ENCODE measurements at places on chromosomes 5 and 9.

- no peak for DNase-seq
Measured at GRCh38 chr9:137955224-137955570, 77.6 kb downstream of the CACNA1B start.

- DNase-seq, result no peak
Measured at GRCh38 chr5:172782169-172783039, 11.4 kb upstream of the DUSP1 start.

DNA sequence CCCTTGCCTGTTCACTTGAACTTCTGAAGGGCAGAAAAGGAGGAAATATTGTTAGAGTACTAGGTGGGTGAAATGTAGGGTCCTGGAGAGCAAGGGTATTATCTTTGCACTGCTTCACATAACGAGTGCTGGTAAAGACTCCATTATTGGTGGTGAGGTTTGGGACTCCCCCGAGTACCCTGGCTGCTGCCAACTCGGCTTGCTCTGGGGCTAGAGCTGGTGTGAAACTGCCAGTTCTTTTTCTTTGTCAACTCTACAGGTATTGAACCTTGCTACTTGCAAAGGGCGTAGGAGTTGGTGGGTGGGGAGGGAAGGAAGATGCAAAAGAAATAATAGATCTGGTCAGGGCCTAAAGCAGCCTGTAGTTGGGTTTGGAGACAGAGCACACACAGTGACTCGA is 16.0 kb downstream of the MAST4 start:
- no peak for DNase-seq

GRCh38 chr5:170287532-170287931 is 10.0 kb downstream of the LCP2 start:
- no peak for DNase-seq

- DNase-seq, result no peak
Measured at GRCh38 chr5:139124774-139125520, 73.2 kb downstream of the SIL1 start.

GRCh38 chr5:153988510-153988909 is 50.2 kb downstream of the FAM114A2 start:
- no peak for DNase-seq

DNA sequence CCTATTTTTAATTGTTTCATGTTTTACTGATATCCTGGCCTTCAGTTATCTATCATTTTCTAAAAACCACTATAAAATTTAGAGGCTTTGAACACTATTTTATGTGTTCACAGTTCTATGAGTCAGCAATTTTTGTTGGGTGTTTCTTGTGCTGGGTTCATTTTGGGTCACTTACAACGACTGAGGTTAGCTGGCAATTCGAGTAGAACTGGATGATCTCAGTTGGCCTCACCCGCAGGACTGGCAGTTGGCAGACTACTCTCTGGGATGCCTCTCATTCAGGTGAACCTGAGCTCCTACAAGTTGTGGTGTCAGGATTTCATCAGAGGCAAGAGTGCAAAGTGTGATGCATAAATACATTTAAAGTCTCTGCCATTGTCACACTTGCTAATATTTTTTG is 151.0 kb upstream of the PAPPA start:
- no peak for DNase-seq

GRCh38 chr9:69292078-69292477 is 32.9 kb upstream of the ENTREP1 start:
- no peak for DNase-seq

DNA sequence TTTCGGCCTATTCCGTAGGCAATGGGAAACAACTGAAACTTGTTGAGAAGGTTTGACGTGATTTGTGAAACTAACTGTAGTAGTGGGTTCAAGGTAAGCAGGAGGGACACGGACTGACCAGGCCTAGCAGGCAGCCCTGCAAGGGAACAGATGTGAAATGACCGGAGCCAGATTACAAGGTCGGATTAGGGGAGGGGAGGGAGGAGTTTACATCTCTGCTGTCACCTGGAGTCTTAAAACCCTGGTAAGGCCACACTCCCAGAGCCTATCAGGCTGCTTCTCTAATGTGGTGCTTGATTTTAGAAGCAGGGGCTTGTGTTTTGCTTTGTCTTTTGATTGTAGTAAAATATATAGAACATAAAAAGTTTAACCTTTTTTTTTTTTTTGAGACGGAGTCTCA is 3.5 kb upstream of the SPTAN1 start:
- DNase-seq, result no peak

DNA sequence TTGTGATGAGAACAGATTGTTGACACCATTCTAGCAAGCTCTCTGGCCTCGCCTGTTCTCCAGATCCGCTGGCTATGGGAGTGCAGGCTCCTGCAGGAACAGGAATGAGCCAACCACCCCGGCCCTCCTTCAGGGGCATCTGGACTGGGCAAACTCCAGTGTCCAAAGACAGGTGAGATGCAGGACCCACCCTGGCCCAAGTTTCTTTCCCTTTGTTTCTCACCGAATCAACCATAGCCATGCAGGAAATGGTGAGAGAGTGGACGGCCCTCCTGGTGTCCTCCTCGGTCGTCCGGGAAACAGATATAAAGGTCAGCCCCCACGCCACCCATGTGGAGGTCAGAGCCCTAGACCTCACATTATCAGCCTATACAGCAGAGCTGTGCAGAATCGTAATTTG is 108.6 kb upstream of the IRX2 start:
- no peak for DNase-seq

GRCh38 chr5:7779019-7780005 is 71.6 kb downstream of the CFAP90 start:
- peak; percentile 53 for DNase-seq

GRCh38 chr5:148856009-148856367 is 29.6 kb downstream of the ADRB2 start:
- no peak for DNase-seq

DNA sequence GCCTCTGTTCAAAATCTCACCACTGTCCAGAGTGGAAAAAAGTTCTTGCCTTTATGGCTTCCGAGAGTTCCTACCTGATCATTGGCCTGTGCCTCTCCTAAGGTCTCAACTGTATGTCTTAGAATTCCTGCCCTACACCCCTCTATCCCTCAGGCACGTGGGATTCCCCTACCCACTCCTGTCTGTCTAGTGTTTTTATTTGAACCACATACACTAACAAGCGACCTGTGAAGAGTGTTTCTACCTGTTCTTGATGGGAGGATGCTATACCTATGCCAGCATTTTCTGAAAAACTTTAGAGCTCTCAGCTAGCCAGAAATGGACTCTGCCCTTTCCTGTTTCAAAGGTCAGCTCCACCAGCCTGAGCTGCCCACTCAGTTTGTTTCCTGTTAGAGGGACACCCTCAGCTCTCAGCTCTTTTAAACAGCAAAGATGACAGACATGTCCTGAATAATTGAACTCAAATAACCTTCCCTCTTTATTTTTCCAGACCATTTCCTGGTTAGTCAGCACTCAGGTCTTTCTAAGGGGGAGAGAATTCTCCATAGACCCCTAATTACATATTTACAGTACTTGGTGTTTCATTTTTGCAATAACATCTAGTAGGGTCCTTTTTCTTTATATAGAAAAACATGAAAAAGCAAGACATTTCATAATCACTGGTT is 214.8 kb downstream of the AOPEP start:
- DNase-seq, result no peak

DNA sequence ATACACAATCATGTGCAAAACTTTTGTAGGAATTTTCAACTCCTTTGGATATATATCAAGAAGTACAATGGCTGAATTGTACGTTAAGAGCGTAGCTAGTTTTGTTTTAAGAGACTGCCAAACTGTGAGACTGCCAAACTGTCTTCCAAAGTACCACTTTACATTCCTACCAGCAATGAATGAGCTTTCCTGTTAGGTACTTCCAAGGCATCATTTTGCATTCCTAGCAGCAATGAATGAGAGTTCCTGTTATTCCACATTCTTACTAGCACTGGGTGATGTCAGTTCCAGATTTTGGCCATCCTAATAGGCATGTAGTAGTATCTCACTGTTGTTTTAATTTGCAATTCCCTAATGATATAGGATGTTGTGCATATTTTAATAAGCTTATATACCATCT is 219.3 kb downstream of the KCNN2 start:
- no peak for DNase-seq

DNA sequence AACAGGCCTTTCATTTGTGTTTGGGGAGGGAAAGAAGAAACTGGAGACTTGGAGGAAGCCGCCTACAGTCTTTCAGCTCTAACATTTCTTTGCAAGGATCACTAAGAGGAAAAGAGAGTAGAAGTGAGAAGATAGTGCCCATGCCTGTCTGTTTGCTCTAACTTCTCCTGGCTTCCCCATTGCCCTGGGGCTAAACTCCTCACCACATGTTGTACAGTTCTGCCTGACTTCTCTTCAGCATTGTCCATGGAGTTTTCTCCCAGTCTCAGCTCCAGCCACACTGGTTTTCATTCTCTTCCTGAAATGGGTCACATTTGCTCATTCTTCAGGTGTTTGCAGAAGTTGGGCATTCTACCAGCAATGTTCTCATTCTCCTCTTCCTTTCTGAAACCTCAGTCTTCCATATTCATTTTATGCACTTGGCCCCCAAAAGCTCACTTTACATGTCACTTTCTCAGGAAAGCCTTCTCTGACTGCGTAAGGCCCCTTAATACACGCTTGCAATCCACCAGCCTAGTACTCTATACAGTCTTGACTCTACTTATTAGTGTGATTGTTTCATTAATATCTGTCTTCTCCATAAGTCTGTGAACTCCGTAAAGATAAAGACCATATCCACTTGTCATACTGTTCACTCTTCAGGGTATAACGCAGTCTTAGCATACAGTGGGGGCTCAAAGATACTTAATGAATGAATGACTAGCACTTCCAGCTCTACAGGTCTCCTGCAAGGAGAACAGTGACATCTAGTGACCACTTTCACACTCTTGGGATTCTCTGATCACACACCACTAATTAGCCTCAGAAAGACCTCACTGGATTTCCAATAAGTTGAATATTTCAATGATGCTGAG is 40.2 kb upstream of the TRIM32 start:
- no peak for DNase-seq

DNA sequence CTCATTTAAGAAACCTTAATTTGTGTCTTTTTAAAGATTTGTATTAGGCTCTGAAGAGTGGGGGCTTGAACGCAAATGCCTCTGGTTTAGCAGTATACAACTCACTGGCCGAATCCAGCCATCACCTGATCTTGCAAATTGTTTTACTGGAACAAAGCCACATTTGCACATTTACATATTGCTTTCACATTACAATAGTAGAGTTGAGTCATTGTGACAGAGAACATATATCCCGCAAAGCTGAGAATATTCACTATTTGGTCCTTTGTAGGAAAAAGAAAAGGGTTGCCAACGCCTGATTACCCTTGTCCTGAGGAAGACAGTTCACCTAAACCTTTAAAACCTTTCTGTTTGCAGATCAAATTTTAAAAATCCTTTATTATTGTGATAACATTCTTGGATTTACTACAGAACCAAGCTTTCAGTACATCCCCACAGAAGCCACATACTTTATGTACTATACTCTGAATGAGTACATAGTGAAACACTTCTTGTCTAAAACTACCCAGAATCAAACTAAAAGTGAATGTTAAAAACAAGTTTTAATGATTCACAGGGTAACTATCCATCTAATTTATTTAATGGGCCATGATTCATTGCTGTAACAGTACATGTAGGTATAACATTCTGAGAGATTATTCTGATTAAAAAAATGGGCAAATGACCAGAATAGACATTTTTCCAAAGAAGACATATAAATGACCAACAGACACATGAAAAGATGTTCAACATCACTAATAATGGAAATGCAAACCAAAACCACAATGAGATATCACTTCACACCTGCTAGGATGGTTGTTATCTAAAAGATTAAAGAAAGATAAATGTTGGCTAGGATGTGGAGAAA is 161.0 kb downstream of the SLC25A46 start:
- DNase-seq, result no peak

DNA sequence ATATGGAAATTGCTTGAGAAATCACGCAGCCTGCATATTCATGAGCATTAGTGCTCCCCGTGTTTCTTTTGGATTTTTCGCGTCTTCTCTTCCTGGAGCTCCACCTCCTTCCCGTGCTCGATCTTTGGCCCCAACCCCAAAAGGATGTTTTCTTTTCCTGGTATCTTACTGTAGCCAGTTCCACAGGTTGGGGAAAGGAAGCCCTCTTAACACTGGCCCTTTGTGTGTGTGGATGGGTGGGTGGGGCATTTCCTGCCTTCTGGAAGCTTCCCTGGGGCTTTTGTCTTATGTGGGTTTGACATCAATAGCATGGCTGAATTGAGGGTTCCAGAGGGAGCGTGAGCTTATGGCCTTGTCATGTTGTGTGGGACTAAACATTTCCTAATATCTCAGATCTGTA is 21.9 kb downstream of the STXBP1 start:
- no peak for DNase-seq

GRCh38 chr5:79416499-79416898 is 97.4 kb downstream of the HOMER1 start:
- DNase-seq, result peak; percentile 22

DNA sequence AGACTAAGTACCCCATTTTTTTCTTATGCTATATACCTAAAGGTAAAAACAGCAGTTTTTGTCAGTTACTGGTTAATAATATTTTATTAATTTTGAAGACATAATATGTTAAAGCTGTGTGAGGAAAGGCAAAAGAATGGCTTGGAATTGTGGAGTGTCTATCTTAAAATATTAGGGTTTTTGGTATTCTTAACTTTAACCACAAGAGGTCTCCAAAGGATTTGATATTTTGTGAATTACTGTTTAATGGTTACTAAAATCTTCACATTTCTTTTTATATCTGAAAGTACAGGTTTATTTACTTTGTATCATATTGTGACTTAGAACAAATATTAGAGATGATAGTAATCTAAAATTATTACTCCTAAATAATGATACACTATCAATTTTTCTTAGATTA is 32.0 kb upstream of the DHFR start:
- DNase-seq, result no peak

- DNase-seq, result no peak
Measured at GRCh38 chr5:67992923-67993322, 222.6 kb upstream of the PIK3R1 start.

GRCh38 chr5:54344653-54345052 is 34.3 kb upstream of the ARL15 start:
- no peak for DNase-seq

DNA sequence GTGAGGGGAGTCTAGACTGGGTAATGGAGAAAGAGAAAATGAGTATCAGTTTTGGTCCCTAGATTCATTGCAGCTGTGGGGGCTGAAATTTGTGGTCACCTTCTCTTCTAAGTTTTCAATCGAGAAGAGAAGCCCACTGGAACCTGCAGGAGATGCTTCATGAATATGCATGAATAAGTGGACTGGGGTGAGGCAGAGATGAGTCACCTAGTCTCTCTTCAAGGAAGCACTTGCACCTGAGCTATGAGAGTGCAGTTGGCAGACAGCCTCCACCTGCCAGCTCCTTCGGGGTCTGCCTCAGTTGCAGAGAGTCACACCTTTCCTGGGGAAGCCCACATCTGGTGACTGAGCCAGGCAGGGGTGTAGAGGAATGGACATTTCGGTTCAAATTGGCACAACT is 69.1 kb downstream of the ZNF366 start:
- DNase-seq, result no peak

DNA sequence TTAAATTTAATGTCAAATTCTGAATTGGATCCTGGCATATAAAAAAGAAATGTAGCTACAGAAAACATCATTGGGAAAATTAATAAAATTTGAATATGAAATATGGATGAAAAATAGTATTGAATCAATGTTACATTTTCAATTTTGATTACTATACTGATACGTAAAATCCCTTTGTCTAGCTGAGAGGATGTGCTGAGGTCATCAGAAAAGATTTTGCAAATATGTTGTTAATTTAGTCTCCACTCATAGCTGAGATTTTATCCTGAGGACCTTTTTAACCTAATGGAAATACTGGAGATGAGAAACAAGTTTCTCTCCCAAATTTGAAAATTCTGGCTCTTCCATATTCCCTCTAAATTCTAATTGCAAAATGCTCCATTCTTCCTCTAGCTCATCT is 84.4 kb upstream of the ADAMTS16 start:
- DNase-seq, result no peak
